ENCODE measurements at places on chromosomes 11 and 22.

DNA sequence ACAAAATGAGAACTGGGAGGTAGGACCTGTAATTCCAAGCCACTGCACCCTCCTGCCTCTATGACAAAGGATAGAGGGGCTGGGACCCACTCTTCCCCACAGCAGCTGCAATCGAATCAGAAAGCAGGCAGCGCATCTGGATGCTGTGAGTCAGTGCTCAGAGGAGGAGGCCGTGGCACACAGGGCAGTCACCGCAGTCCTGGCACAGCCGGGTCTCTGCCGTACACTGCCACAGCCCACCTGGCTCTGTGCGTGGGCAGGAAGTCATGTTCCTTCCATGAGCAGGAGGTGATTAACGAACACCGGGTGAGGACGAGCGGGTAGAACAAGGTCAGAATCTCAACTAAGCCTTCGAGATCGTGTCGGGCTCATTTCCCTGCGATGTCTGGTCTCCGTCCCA is 30.2 kb upstream of the PPFIA1 start:
- no peak for DNase-seq

GRCh38 chr11:20208622-20209111 is 48.4 kb upstream of the DBX1 start:
- no peak for DNase-seq

DNA sequence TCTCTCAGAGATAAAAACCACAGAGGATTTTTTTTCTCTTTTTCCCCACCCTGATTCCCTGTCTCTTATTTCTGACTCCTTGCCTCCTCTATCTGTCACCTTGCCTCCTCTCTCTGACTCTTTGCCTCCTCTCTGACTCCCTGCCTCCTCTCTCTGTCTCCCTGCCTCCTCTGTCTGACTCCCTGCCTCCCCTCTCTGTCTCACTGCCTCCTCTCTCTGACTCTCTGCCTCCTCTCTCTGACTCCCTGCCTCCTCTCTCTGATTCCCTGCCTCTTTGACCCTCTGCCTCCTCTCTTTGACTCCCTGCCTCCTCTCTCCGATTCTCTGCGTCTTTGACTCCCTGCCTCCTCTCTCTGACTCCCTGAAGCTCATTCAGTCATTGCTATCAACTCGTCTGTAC is 3.1 kb downstream of the RASD2 start:
- DNase-seq: no peak

DNA sequence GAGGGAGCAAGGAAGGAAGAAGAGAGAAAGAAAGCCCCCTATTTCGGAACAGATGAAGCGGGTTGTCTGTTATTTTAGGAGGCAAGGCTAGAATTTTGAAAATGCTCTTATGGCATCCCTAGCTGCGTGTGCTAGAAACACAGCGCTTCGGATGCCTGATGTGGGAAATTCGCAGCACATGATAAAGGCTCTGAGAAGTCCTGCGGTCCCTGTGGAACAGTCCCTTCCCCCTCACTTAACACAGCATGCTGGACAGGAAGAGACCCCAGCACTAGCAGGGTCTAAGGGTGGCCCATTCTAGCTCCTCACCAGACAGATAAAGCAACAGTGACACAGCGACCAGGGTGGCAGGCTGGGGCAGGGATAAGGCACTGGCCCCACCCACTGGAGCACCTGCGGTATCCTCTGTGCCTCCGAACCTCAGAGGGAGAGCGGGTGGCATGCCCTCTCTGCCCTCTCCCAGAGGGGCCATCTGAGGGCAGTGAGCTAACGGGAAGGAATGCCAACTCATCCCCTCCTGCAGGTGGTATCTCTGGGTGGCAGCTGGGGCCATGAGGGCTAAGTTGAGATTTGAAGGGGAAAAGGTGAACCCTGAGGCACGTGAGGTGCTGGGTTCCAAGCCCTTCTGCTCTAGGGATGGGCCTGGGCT is 75.7 kb downstream of the SCUBE1 start:
- DNase-seq: no peak

DNA sequence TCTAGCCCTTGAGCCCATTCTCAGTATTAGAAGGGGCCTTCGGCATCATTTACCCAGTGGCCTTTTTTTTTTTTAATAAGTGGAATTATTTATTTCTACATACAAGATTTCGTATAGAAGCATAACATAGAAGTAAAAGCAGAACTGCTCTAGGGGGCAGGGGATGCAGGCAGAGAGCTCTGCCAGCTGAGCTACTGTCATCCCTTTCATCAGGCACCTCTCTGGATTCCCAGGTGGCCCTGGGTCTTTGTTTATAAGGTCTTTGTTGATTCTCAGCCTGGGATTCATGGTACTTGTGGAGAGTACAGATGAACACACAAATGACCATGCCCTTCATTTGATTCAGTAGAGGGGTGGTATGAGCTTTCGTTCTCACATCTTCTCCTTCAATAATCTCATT is 66.4 kb downstream of the GAB2 start:
- no peak for DNase-seq

GRCh38 chr22:30212363-30212995 is 34.1 kb downstream of the LIF start:
- DNase-seq: no peak

GRCh38 chr22:46827136-46827780 is 64.8 kb downstream of the TBC1D22A start:
- DNase-seq: no peak

- DNase-seq: no peak
These were observed 242.0 kb upstream of the SYN3 start for GRCh38 chr22:33300165-33300564.

GRCh38 chr11:59643390-59643789 is 25.4 kb downstream of the PATL1 start:
- no peak for DNase-seq

- no peak for DNase-seq
These were observed 12.1 kb downstream of the MYEOV start for GRCh38 chr11:69305885-69306540.

GRCh38 chr11:102171101-102171500 is 60.9 kb downstream of the YAP1 start:
- DNase-seq: no peak

- no peak for DNase-seq
These were observed 12.4 kb downstream of the GRAP2 start for GRCh38 chr22:39913321-39913720.

- no peak for DNase-seq
These were observed 13.8 kb upstream of the DGKZ start for GRCh38 chr11:46333394-46333947.

- no peak for DNase-seq
These were observed 237.4 kb downstream of the TMEM135 start for GRCh38 chr11:87275176-87275575.

- DNase-seq: no peak
These were observed 41.6 kb downstream of the PRCP start for GRCh38 chr11:82858556-82859091.

GRCh38 chr22:40285513-40285912 is 60.8 kb upstream of the ADSL start:
- no peak for DNase-seq

DNA sequence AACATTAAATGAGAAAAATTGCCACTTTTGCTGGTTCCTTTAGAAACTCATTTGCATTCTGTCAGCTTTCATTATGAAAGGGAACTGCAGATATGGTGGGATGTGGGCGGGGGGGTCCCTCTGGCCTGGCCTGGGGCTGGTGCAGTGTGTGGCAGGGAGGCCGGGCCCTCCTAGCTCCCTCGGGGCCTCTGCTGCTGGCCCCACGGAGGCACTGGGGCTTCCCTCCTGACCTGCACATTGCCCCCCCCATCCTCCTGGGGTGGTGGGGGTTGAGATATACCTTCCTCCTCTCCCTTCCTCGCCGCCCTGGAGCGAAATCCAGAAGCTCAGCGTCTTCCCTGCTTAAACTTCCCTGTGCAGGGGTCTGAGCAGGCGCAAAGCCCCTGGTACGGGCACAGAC is 1005.9 kb downstream of the BRD1 start:
- no peak for DNase-seq

GRCh38 chr11:5363679-5364078 is 12.4 kb downstream of the OR51B6 start:
- no peak for DNase-seq

DNA sequence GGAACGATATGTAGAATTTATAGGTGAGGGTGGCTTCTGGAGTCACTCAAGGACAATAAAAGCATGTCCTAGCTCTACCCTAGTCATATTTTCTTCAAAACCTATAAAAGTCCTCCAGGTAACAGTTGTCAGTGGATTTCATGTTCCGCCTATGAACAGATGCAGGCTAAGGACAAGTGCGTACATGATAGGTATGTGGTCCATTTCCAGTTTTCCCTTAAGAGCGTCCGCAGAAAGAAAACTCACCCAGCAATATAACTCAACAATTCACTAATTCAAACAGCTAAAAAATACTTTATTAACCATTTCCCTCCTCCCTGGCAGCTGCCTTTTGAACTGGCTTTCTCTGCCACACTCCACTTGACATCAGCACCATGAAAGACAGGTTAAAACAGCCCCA is 50.2 kb upstream of the CCDC34 start:
- DNase-seq: no peak

GRCh38 chr11:62553839-62554361 is 7.3 kb upstream of the AHNAK start:
- DNase-seq: no peak

DNA sequence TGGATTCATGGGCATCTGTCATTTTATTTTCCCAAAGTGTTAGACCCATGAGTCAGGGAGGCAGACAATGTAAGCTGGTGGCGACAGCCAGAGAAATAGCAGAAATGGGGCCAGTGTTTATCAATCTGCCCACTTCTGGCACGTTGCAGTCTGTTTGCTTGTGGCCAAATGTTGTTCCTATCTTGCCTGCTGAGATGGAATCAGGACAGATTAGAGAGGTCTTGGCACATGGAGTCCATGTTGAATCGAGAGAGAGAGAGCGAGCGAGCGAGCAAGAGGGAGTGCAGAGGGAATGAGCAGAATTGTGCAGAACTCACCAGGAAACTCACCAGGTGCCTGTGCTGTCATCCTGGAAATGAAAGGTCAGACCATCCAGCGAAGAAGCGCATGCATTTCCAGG is 21.9 kb upstream of the PARVG start:
- DNase-seq: no peak

- no peak for DNase-seq
These were observed 21.7 kb downstream of the FAM168A start for GRCh38 chr11:73576185-73576614.

DNA sequence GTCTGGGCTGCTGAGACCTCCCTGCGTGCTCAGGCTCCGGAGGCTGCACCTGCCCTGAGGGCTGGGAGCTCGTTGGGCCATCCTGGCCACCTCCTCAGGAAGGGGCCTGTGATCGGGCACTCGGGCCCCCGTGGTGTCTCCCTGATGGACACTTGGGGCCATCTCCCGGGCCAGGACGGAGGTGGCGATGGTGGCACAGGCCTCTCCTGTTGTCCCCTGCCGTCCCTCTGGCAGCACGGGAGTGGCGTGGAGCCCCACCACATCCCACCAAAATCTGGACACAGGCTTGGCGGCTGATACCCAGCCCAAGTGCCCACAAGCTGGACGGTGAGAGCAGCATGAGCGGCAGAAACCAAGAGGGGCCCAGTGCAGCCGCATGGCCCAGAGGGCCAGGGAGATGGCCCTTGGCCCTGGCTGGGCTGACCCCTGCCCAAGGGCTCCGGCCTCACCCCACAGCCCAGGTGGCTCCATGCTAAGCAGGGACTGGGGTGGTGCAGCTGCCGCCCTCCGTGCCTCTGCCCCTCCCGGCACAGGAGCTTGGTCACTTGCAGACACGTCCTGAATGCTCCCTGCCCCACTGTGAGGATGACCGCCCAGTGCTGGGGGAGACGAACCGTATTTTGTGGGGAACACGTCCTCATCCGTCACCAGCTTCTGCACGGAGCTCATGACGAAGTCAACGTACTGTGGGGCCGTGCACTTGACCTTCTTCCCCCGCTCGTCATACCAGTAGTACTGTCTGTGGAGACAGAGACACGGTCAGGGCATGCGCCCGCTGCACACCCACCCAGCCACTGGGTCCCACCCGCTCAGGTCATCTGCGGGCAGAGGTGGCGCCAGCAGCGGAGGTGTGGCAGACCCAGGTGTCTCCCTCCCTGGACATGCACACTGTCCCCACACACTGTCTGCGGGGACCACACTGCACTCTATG is 15.6 kb downstream of the MOB2 start:
- DNase-seq: no peak

GRCh38 chr11:102924851-102925380 is 30.6 kb downstream of the MMP13 start:
- no peak for DNase-seq

DNA sequence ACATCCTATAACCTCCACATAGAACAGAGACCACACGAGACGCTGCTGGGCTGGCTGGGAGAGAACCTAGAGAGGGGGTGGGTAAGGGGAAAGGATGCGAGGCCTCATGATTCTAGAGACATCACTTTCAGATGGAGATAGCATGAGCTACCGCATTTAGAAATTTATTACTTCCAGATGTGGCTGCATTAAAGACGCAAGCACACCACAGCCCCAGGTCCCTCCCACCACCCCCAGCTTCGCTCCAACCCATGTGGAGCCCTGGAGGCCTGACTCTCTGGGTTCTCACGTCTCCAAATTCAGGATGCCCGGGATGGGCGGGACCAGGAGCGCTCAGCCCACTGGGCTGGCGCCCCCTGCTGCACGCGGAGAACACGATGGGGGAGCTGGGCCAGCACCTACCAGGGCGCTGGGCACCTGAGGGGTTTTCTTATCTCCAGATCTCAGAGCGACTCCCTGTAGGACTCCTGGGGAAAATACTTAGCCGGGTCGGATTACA is 13.6 kb downstream of the MRPL21 start:
- no peak for DNase-seq

GRCh38 chr11:126186708-126187529 is 24.5 kb downstream of the RPUSD4 start:
- no peak for DNase-seq

DNA sequence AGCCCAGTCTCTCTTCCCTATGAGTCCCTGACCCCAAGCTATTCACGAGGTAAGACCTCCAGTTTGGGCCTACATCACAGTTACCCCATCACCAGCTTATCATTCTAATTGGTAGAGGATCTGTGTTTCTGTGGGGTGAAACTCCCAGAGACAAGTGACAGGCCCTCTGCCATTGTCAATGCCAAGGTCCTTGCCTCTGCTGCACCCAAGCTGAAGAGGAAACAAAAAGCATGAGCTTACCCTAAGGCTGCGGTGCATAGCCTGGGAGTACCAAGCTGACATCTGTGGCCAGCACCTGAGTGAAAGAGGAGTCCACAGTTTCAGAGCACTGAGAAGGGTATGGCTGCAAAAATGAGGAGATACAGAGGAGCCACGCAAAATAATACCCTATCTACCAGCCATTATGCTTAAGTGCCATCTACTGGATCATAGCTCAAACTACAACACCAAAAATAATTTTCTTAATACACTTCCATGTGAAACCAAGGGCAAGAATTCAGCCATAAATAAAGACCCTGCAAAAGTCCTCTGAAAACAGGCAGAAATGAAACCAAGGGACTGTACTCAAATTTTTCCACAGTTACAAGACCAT is 62.3 kb upstream of the ANO5 start:
- DNase-seq: no peak

GRCh38 chr11:33001281-33001680 is 14.4 kb upstream of the DEPDC7 start:
- DNase-seq: no peak

DNA sequence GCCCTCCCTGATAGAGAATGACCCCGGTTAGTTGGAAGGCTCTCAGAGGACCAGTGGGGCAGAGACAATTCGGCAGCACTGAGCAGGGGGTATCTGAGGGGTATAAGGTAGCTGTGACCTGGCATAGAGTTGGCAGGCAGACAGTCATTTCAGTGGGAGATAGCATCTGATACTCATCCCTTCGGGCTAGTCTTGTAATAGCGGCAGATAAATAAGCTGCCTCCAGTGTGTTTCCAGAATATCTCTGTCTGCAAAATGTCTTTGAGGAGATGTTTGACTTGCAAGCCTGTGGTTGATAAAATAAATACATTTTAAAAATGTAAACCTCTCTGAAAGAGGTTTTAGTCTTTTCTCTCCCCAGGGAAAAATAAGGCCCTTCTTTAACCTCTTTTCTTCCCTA is 54.2 kb downstream of the TEAD1 start:
- DNase-seq: no peak

GRCh38 chr11:13328286-13328685 is 50.7 kb downstream of the BMAL1 start:
- DNase-seq: no peak

All from activated naive CD8-positive, alpha-beta T cell treated with anti-CD3 and anti-CD28 coated beads for 36 hours (primary cell).